ENCODE measurements at places on chromosomes 3 and 15. TPM values are rescaled to one million over a fixed set of nuclear protein-coding genes. Genes with fewer than 3 reads are reported as not detected.

- DNase-seq = no peak
Observed at GRCh38 chr3:183477801-183478456, 49.5 kb upstream of the MCF2L2 start.

DNA sequence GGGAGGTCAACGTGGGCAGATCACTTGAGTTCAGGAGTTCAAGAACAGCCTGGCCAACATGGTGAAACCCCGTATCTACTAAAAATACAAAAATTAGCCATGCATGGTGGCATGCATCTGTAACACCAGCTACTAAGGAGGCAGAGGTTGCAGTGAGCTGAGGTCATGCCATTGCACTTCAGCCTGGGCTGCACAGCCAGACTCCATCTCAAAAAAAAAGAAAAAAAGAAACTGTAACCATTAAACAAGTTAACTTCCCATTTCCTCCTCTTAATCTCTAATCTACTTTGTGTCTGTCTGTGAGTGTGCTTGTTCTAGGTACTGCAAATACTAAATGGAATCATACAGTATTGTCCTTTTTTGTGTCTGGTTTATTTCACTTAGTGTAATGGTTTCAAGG lies 2.7 kb downstream of the RBM6 start:
- DNase-seq = no peak

GRCh38 chr3:180306155-180306554 lies 269.4 kb upstream of the PEX5L start:
- DNase-seq = no peak

EPHB1 gene
- total RNA-seq = 1.0 TPM

GRCh38 chr15:89576417-89576773 lies 1.1 kb downstream of the TICRR start:
- DNase-seq = peak; percentile 41

ERICH6 gene
- total RNA-seq = 0.07 TPM

DNA sequence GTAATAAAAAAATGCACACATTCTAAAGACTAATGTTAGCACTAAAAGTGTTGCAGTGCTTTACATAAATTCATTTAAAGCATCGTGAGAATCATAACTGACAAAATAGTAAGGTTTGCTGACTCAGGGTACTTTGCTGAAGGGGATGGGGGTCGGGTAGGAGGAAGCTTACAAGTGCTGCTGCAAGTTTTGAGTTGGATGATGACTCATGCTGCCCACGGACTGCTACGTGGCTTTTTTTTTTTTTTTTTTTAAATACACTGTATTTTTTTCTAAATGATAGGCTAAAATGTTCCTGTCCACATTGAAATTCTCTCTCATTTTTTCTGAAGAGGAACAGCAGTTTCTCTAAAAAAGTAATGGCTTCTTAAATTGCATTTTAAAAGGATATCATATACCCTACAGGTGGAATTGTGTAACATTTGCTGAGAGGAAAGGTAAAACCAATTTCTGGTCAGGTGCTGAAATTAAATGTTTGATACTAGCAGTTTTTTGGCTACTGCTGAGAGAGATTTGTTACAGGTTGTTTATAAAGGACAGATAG lies 2.2 kb downstream of the MAPK6 start:
- DNase-seq = peak; percentile 91

MUC13 gene
- not detected for total RNA-seq

- peak; percentile 32 for DNase-seq
Observed at GRCh38 chr3:191065181-191065805, 133.7 kb upstream of the OSTN start.

GRCh38 chr3:101069901-101070798 lies 76.9 kb upstream of the ABI3BP start:
- peak; percentile 55 for DNase-seq

DNA sequence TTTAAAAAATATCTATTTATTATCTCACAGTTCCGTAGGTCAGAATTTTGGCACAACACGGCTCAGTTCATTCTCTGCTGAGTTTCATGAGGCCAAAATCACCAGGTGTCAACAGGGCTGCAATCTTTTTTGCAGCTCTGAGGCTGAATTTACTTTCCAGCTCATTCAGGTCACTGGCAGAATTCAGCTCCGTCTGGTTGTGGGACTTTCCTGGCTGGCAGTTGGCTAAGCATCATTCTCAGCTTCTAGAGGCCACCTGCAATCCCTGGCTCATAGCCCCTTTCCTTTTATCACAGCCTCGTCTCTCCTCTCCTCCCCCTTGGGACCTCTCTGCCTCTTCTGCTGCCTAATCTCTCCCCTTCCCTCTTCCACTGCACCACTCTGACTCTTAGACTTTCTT lies 174.0 kb upstream of the WNT5A start:
- no peak for DNase-seq

DNA sequence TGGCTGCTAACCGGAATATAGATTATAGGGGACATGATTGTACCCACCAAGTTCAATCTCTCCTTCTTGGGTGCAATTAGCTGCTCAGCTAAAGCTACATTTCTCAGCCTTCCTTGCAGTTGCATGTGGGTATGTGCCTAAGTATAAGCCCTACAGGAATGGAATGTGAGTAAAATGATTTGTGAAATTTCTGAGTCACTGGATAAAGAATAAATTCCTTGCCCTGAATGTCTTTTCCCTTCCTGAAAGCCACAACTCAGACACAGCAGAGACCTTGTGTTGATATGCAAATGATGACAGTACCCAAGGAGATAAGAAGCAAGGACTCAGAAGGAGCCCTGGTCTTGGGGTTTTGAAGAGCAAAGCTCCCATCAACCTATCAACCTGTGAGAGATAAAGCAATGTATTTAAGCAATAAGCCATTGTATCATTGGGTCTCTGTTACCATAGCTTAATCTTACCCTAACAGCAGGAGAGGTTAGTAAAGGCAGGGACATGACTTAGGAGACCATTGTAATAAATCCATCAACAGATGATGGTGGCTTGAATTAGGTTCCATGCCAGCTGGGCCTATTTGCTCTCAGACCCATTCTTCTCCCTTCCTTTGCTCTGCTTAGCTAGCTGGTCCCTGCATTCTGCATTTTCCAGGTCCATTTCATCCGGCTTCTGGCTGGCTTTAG lies 25.6 kb upstream of the ZNF280D start:
- DNase-seq = peak; percentile 92

GABRA5 gene
- not detected for total RNA-seq

PRR20G gene
- not detected for total RNA-seq

GOLGA8N gene
- total RNA-seq = 0.15 TPM

- DNase-seq = no peak
Observed at GRCh38 chr3:45347315-45348000, 40.9 kb upstream of the LARS2 start.

DNA sequence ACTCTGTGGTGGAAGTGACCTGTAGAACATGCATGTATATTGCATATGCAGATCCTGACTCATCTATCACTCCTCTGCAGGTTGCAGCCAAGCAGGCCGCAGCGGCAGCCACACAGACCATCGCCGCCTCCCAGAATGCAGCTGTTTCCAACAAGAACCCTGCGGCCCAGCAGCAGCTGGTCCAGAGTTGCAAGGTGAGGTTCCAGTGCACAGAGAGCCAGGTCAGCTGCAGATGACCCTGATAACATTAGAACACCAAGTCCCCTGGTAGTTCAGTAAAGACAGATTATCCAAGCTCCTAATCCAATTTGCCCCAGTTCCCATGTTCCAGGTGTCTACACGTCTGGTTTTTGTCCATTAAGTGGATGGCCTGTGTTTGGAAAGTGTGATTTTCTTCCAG lies 325.1 kb upstream of the TPM1 start:
- DNase-seq = no peak

GRCh38 chr3:37032961-37033360 lies 39.6 kb downstream of the MLH1 start:
- DNase-seq = no peak

DNA sequence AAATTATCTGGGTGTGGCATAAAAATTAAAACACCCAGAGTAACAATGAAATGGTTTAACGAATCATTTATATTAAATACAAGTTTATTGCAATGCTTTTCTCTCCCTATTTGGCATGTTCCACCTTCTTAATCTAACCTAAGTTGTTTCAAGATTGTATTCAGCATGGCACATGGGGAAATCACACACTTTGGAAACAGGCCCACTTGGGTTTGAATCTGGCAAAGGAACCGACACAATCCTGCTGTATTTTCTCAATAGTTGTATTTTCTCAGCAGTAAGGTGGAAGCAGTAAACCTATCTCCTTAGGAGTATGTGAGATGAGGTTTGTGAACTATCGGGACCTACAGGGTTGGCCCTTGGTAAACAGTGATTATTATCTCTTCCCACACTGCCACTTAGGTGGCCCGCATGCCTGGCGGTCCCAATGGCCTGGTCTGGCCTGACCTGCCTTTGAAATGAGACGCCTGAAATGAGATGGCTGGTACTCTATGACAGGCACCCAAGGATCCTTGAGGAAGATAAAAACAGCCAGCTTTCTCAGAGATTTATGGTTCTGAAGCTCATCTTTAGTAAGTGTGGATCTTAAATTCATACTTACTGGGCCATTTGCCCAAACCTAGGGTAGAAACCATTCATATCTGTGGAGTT lies 45.3 kb upstream of the VILL start:
- peak; percentile 9 for DNase-seq

DNA sequence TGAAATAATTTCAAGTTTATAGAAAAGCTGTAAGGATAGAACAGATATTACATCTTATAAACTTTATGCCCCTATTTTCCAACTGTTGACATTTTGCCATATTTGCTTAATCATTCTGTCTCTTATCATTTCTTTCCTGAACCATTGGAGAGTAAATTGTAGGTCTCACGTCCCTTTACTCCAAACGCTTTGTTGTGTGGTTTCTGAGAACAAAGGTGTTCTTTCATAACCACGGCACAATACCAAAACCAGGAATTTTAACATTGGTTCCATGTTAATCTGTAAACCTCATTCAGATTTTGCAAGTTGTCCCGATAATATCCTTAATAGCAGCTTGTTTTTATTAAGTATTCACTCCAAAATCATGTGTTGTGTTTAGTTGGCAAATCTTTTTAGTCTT lies 134.8 kb downstream of the AKAP13 start:
- DNase-seq = peak; percentile 40

DNA sequence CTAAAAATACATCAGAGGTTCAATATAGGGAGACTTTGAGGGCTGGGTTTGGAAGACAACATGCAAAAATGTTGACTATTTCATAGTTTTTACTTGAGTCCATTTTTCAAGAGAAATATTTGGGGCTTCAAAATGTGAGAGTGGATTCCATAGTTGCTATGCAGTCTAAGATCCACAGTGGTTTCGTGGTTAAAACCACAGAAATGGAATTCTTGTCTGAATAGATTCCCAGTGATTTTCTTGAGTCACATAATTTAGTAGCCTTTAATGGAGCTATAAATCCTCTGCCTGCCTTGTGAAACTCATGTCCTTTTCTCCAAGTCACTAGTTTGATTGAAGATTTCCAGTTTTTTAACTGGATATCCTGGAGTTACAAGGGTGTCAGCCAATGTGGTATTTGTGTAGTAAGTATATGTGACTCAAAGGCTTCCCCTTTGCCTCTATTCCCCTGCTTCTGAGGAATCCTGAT lies 94.7 kb upstream of the RBMS3 start:
- DNase-seq = peak; percentile 96

SLC35G2 gene
- 54.6 TPM for total RNA-seq

Measured in M059J (cell line).